ENCODE measurements at places on chromosomes 6 and 20. TPM values are rescaled to one million over a fixed set of nuclear protein-coding genes. Genes with fewer than 3 reads are reported as not detected.

PSMF1 gene
- total RNA-seq: 92.5 TPM

BMP7 gene
- 35.4 TPM for total RNA-seq

RWDD2A gene
- 7.6 TPM for total RNA-seq

- no peak overlapping the region for H3K27ac ChIP-seq
- DNase-seq: no peak
Measured at GRCh38 chr6:62429781-62430180, 143.8 kb upstream of the KHDRBS2 start.

- peak overlapping the region; percentile 81 for H3K4me3 ChIP-seq
- H3K27ac ChIP-seq: peak overlapping the region; percentile 92
- peaks cover 24% of the 10 kb centered on the region for H3K4me1 ChIP-seq
- DNase-seq: peak; percentile 50
- H3K36me3 ChIP-seq: peaks cover 6% of the 10 kb centered on the region
Measured at GRCh38 chr6:71289039-71289801, 609 bp downstream of the OGFRL1 start.

DNA sequence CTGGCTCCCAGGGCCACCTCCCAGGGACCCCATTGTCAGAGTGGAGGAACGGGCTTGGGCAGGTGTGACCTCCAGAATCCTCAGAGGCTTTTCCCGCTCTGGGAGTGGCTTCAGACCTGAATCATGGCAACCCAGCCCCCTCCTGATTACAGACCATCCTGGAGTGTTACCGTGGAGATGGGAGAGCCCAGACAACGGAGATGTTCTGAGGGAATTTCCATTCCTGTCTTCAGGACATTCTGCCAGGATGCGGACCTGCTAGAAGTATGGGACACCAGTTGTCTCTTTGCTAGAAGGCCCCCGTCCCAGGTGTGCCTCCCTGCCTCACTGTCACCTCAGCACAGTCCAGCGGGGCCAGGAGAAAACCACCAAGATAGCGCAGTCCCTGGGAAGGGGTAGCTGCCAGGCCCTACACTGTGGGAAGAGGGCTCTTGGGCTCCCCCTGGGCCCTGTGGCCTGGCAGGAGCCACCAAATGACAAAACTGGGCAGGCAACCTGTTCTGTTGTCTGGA, 109.9 kb downstream of the PSMB1 start:
- H3K27ac ChIP-seq: no peak overlapping the region
- H3K27me3 ChIP-seq: peaks cover 5% of the 10 kb centered on the region
- peaks cover 17% of the 10 kb centered on the region for H3K4me1 ChIP-seq
- H3K36me3 ChIP-seq: no peaks in the 10 kb centered on the region

- H3K36me3 ChIP-seq: no peaks in the 10 kb centered on the region
- H3K27me3 ChIP-seq: peaks cover 43% of the 10 kb centered on the region
- H3K4me1 ChIP-seq: no peaks in the 10 kb centered on the region
- DNase-seq: peak; percentile 31
- H3K4me3 ChIP-seq: no peak overlapping the region
- H3K27ac ChIP-seq: no peak overlapping the region
Measured at GRCh38 chr20:40945754-40946450, 82.7 kb upstream of the TOP1 start.

- H3K27ac ChIP-seq: no peak overlapping the region
- no peaks in the 10 kb centered on the region for H3K36me3 ChIP-seq
- no peak overlapping the region for H3K4me3 ChIP-seq
- no peaks in the 10 kb centered on the region for H3K27me3 ChIP-seq
- H3K4me1 ChIP-seq: peaks cover 3% of the 10 kb centered on the region
- DNase-seq: no peak
Measured at GRCh38 chr6:117555262-117555849, 47.0 kb downstream of the GOPC start.

GRCh38 chr6:130743175-130743574, 84.0 kb upstream of the SMLR1 start:
- no peak overlapping the region for H3K4me3 ChIP-seq
- no peaks in the 10 kb centered on the region for H3K36me3 ChIP-seq
- H3K27me3 ChIP-seq: peaks cover 8% of the 10 kb centered on the region
- no peak for DNase-seq
- H3K4me1 ChIP-seq: peaks cover 17% of the 10 kb centered on the region

All from progenitor cell of endocrine pancreas (in vitro differentiated cells).